ENCODE measurements at places on chromosomes 4 and X.

DNA sequence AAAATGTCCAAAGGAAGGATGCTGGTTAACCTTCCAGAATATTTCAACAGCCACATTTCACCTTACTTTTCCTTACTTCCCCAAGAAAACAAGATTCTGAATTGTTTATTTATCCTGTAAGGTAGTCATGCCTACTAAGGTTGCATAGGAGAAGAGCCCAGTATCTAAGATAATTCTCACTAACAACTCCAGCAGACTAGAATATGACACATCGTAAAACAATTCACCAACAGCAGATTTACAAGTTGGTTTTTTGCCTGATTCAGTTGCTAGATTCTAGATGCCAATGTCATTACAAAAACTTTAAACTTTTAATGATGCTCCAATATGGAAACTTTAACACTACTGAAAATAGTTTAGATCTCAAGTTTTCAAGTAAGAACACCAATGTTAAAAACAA, 176.4 kb downstream of the IL13RA2 start:
- peak; percentile 15 for DNase-seq

- DNase-seq: peak; percentile 96
Observed at GRCh38 chr4:101977076-101977475, 186.5 kb downstream of the BANK1 start.

DNA sequence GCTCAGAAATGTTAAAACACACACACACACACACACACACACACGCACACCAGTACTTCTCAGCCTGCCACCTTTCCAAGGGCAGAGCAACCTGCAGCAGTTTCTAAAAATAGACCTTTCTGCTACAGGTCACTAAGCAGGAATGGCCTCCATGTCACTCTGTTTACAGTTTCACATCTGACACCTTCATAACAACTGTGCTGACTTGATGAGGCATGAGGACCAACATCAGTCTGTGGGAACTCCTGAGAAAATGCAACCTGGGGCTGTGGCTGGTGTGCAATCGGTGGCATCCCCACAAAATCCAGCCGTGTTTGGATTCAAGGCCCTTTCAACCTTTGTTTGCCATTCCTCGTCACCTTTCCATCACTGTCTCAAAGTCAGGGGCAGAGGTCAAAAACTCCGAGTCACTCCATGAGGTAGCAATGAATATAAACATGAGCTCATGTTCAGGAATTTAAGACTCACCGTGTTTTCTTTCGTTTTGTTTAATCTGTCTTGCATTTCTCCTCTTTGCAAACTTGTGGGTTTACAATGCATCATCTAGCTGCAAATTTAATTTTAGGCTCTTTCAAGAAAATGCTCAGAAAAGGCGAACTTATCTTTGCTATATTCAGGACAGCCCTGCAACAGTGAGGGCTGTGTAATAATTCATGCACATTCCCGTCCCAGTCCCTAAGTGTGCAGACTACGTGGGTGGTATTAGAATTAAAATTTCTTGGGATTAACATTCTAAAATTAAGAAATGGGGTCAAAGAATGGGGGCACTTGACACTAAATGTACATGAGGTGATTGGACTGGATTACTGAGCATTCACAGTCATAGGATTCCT, 135.3 kb downstream of the SHROOM3 start:
- DNase-seq: peak; percentile 87

DNA sequence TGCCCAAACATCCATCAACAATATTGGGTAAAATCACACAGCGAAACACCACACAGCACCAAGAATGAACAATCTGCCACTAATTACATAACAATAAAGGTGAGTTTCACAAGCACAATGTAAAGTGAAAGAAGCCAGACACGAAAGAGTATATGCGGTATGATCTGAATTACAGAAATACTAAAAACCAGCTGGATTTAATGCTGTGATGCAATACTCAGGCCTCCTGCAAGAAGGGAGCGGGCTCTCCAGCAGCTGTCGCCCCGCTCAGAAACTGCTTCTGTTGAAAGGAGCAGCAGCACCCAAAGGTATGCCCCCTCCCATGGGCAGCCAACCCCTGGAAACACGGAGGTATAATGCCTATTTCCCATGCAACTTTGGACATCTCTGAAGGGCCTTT, 77.0 kb downstream of the PAPSS1 start:
- DNase-seq: no peak

DNA sequence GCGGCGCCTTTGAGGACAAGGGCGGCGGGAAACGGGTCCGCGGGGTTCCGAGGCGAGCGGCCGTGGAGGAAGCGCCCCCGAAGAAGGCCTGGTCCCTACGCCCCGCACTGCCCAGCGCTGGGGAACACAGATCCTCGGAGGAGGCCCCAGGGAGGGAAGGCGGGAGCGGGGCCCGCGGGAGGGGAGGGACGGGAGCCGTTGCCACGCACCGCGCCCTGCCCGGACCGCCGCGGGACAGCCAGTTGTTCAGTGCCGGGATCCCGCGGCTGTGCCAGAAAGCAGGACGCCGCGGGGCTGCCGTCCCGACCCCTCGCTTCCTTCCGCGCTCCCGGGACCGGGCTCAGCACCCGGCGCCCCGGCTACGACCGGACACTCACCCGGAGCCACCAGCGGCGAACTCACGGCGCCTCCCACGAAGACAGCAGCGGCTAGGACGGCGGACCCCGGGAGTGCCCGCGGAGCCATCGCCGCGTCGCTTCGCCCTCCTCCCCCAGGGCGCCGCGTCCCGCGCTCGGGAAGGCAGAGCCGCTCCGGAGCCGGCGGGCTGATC, 278 bp downstream of the RELL1 start:
- DNase-seq: peak; percentile 59

DNA sequence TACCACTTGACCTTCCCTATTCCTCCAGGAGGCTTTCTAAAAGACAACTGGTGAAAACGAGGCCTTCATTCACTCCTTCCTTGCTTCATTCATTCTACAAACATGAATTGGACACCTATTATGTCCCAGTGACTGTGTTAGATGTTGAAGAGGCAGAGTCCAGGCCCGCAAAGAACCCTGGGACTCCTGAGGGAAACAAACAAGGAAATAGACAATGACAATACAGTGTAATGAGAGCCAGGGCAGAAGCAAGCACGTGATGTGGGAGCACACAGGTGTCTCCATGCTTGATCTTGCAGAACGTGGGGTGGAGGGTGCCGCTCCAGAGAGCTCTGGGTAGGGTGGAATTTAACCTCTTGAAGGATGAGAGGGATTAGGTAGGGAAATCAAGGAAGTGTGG, 137.6 kb upstream of the KLF3 start:
- DNase-seq: no peak

- DNase-seq: peak; percentile 3
Observed at GRCh38 chrX:71809886-71810285, 46.7 kb downstream of the CXorf49B start.

DNA sequence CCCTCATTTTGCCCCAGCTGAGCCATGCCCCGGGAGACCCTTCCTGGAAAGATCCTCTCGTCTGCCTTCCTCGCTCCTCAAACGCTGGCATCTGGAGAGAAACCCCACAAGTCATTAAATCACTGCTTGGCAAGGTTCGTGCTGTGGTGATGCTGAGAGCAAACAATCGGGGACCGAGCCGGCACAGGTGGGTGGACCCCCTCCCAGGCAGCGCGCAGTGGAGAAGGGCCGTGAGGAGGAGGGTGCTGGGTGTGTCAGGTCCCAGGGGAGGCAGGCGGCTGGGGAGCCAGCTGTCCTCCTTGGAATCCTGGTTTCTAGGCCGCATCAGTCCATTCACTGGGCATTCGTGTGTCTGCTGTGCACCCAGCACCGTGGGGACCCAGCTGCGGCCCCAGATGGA, 64.9 kb upstream of the PSAPL1 start:
- no peak for DNase-seq

- DNase-seq: no peak
Observed at GRCh38 chrX:113906168-113906567, 677.7 kb upstream of the HTR2C start.

GRCh38 chr4:140807491-140808252, 51.5 kb upstream of the TBC1D9 start:
- no peak for DNase-seq

GRCh38 chr4:176306837-176307665, 12.7 kb upstream of the SPCS3 start:
- DNase-seq: no peak

DNA sequence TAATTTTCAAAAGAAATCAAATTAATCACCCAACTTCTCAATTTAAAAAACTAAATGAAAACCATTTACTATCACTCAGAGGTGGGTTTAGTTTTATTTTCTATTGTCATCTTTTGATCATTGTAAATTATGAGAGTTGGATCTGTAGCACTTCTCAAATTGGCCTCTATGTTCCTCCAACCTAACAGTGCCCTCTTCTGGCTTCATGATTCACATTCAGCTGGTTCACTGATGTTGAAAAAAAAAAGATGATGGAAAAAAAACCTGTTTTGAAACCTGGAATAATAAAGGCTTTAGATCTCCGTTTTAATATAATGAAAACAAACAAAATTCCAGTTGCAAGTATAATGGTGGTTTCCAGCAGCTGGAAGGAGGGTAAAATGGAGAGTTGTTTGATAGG, 2.4 kb upstream of the NBDY start:
- DNase-seq: peak; percentile 58

- DNase-seq: no peak
Observed at GRCh38 chr4:95398217-95398616, 150.6 kb downstream of the UNC5C start.

DNA sequence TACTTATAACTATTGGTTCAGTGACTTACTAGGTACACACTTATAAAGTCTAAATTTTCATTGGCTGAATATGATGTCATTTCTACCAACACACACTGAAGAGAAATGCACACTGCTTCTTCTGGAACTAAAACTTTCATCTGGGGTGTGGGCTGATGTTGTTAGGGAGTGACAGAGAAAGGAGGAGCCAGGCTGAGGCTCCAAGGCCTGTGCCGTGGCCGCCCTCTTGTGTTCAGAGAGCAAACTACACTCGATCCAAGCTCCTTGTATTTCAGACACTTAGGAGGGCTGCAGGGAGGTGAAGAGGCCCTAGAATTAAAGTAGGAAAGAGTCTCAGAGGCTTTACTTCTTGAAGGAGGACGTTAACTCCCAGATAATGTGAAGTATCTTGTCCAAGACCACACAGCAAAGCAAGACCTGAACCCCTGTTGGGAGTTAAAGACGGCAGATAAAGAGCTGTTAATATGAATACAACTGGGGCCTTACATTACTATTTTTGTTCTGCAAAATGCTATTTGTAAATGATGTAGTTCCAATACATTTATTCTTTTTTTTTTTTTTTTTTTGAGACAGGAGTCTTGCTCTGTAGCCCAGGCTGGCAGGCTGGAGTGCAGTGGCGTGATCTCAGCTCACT, 137.5 kb downstream of the AFAP1 start:
- peak; percentile 78 for DNase-seq

GRCh38 chrX:79036157-79036880, 91.1 kb downstream of the P2RY10 start:
- DNase-seq: no peak

GRCh38 chr4:67580577-67580976, 22.1 kb downstream of the STAP1 start:
- DNase-seq: no peak

DNA sequence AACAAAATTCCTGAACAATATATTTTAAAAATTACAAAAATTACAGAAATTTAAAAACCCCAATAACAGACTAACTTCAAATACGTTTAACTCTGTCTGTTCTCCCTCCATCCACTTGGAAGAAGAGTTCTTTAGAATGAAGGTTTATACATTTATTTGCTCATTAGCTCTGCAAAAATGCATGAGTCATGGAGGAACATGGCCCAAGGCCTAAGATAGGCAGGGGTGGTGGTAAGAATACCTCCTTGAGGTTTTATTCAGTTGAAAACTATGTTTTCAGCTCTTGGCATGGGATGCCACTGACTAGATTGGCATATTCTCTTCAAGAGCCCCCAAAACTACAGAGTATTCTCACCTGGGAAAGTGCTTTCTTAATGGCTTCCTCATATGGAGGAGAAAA, 8.8 kb upstream of the LRRC66 start:
- DNase-seq: peak; percentile 85

- no peak for DNase-seq
Observed at GRCh38 chrX:150269605-150270254, 93.4 kb upstream of the MAMLD1 start.

DNA sequence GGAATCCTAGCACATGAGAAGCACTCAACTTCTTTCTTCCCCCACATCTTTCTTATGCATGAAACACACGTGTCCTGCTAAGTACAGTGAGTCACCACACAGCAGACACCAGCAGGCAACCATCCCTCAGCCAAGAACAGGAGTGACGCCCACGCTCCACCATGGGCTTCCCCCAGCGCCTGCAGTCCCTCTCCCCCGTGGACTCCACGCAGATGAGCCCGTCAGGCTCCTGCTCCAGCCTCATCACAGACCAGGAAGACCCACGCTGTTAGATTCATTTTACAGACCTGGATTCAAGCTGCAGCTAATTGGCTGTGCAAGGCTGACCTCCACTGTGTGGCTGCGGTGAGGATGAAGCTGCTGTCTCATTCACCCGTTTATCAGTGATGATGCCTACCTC, 16.7 kb downstream of the HMX1 start:
- no peak for DNase-seq

DNA sequence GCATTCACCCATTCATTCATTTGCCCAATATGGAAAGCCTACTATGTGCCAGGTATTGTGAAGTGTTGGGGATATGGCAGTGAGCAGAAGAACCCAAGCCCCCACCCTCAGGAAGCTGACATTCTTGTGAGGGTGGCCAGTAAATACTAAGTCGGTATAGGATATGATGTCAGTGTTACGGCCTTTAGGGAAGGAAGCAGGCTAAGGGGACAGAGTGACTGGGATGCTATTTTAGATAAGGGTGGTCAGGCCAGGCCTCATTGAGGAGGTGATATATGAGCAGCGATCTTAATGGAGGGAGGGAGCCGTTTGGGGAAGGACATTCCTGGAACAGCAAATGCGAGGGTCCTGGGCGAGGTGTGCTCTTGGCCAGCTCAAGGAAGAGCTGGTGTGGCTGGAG, 2.0 kb downstream of the ATP6AP1 start:
- no peak for DNase-seq

DNA sequence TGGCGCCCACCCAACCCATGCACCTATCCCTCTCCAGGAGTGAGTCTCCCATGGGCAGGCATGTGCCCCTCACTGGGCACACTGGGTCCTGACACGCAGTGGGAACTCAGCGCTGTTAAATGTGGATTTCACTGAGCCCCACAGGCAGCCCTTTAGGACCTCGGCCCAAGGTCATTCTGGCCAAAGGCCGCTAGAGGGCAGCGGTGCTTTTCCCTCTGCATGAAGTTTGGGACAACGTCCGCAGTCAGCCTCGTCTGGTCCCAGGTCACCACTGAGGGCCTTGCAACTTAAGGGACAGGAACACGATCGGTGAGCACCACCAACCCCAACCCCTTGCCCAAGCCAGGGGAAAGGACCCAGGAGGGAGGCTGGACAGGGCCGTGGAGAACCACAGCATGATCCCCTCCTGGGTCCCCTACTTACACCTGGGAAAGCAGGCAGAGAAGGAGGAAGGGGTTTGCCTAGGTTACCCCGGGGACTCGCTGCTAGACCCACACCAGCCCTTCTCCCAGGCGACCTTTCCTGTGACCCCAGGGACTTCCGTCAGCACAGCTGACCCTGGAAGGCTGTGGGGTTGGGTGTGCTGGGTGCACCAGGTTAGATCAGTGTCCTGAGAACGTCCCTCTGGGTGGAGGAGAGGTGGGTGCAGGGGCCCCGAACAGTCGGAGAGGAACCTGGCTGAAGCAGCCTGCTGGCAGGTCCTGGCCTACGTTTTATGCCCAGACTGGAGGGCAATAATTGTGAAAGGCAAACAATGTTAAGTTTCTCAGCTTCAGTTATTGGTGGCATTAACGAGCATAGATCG, 24.0 kb downstream of the CYTL1 start:
- DNase-seq: peak; percentile 64

Data from ELR (cell line).